ENCODE measurements at places on chromosomes 11 and 22.
A peak's percentile ranks its signal among the peaks of the same experiment; 100 is the strongest.

GRCh38 chr11:86440305-86440716, 65.6 kb downstream of the CCDC81 start:
- DNase-seq: no peak

DNA sequence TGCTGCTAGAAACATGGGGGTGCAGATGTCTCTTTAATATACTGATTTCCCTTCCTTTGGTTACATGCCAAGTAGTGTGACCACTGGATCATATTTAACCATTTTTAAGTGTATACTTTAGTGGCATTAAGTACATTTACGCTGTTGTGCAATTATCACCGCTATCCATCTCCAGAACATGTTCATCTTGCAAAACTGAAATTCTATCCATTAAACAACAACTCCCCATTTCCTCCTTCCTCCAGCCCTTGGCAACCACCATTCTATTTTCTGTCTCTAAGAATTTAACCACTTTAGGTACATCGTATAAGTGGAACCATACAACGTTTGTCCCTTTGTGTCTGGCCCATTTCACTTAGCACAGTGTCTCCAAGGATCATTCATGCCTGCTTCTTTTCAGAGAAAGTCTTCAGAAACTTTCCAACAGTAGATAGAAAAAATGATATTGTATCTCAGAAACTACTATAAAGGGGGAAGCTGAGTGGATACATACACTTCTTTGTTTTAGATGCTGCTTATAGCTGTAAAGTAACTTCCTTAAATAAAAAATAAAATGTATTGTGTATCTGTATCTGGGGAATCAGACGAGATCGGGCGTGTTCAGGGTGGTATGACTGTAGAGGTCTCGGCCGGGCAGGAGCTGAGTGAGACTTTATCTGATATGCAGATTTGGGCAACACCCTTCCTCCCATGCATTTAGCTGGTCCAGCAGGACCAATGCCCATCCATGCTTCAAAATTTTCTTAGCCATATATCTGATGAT, 44.6 kb upstream of the ZBED5 start:
- DNase-seq: no peak

GRCh38 chr11:43582024-43582862, 98.3 kb upstream of the HSD17B12 start:
- no peak for DNase-seq

DNA sequence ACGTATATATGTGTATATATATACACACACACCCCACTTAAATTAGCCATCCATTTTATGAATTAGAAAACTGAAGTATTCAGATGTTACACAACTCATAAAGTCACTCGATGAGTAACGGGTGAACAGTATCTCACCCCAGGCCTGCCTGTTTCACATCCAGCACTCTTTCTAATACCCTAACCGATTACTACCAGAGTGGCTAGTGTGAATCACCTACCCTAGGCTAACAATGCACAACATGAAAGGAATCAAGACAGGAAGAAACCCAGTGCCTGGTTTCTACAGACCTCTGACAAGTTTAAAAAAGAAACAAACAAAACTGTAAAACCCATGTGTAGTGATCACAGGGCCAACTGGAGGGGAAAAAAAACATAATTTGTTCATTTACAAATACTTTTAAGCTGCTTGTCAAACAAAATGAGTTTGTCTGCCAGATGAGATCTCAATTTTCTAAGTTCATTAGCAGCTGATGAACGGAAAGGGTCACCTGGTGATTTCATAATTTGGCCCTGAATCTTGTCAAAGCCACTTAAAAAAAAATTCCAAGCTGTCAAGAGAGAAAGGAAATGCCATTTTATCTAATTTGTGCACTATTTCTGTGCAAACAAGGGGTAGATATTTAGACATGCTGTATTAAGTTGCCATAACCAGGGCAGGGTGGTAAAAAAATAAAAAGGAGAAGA, 134.8 kb downstream of the LARGE1 start:
- DNase-seq: peak; percentile 49

GRCh38 chr11:46001448-46001914, 79.0 kb downstream of the LARGE2 start:
- DNase-seq: peak; percentile 33

GRCh38 chr22:22020425-22020852, 37.9 kb upstream of the TOP3B start:
- no peak for DNase-seq
